ENCODE measurements at places on chromosomes 11 and 22.

GRCh38 chr22:33848251-33848650, 72.0 kb downstream of the LARGE1 start:
- no peak for DNase-seq

DNA sequence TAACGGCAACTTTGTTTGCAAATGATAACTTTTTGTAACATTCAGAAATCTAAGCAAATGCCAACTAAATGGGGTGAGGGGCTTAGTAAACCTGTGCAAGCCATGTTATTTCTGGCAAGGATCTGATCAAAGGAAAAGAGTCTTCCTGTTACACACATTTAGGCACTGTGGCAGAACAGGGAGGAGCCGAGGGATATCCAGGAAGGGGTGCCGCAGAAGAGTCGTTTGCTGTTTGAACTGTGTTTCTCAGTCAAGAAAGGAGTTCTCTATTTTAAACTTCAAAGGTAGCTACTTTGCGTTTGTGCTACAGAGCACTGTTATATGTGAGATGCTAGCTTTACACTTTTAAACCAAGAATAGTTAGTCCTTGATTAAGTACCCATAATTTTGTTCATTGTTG, 175.5 kb downstream of the ETS1 start:
- no peak for DNase-seq

DNA sequence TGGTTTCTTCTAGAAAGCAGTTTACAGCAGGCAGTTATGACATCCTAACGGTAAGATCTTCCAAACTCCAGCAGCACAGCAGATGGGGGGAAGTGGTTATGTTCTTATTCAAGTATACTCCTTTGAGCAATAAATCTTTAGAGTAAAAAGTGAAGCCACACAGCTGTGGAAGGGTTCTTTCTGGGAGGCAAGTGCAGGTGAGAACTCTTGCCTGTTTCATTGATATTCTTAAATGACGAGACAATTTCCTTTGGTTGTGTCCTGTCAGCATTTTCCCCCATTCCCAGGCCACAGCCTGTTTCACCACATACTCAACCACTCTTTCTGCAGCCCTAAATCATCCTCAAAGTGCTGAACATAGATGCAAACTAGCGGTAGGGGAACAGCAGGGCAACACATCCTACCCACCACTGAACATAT, 207.3 kb upstream of the MTNR1B start:
- DNase-seq: no peak

DNA sequence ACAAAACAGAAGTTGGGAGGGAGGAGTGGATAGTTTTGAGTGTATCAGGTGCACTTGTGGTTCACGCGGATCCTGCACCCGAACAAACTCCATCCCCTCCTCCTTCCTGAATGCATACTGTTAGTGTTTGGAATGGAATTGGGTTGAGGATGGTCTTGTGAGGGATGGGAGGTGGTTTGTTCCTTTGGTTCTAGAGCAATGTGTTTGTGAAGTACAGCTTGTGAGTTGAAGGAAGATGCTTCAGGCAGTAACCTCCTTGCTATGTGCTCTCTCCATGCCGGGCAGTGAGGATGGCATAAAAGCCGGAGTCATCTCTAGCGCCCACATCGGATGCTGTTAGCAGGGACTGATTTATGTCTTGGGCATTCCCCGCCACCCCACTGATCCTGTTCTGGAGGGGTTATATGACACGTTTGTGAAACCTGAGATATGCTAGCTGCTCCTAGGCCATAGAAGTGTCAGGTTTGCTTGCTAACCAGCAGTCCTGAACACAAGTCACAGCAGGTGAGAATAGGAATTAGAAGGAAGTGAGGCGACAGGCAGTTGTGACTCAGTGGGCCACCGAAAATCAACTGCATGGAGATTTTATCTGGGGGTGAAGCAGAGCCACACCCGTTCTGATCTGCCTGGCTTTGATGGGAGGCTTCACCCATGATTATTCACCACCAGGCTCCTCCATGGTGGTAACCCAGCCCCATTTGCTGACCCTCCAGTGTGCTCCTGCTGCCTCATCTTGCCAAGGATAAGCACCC, 2.2 kb downstream of the BCR start:
- no peak for DNase-seq
